NCI-H2107 (cell line): ENCODE measurements at places on chromosomes 2 and 18.

DNA sequence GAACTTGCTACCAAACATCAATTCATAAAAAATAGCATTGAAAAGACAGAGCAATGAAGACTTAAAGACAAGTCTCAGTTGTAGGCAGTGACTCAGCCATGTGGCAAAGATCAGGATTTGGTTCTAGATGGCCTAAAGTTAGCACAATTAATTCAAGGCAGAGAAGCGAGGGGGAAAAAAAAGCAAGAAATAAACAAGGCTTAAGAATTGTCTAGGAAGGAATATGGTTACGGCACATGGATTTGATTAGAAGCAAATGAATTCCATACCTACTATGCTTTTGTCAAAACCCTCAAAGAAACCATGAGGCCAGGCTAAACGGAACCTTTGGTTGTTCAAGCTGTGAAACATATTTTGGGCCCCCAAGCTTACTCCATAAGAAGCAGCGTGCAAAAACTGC, 362.2 kb upstream of the KCNH7 start:
- no peak for DNase-seq

- no peak for DNase-seq
Observed at GRCh38 chr2:196268025-196268424, 96.6 kb upstream of the STK17B start.

DNA sequence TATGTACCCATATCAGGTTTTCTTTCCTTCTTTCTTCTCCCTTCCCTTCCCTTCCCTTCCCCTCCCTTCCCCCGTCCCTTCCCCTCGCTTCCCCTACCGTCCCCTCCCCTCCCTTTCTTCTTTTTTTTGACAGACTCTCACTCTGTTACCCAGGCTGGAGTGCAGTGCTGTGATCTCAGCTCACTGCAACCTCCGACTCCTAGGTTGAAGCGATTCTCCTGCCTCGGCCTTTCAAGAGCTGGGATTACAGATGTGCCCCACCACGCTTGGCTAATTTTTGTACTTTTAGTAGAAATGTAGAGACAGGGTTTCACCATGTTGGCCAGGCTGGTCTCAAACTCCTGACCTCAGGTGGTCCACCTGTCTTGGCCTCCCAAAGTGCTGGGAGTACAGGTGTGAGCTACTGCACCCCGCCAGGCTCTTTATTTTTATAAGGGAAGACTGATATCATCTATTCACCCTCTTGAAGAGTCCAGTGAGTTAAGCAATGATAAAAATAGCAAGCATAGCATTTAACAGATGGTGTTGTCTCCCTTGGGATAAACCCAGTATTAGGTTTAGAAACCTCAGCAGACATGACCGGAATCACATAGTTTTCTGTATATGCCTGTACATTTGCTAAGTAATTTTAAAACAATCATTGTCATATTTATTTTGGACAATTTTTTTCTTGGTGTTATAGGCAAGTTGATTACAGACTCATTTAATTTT, 888.4 kb downstream of the TRIB2 start:
- no peak for DNase-seq

DNA sequence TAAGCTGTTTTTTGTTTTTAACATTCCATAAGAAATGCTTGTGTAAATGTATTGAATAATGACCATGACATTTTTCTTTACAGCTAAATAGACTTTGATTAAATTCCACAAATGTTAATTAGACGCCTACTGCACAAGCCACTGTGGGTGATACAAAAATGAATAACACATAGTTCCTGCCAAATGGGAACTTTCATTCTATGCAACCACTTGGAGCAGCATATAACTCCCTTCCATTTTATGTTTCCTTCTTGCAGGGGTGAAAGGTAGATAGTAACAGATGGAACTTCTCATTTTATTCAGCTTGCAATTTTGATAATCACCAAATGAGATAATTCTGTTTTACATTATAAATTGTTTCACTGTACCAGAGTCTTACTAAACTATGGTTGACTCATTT, 70.0 kb upstream of the THUMPD2 start:
- DNase-seq = no peak

GRCh38 chr2:68404893-68405799, 40.1 kb downstream of the PLEK start:
- no peak for DNase-seq

DNA sequence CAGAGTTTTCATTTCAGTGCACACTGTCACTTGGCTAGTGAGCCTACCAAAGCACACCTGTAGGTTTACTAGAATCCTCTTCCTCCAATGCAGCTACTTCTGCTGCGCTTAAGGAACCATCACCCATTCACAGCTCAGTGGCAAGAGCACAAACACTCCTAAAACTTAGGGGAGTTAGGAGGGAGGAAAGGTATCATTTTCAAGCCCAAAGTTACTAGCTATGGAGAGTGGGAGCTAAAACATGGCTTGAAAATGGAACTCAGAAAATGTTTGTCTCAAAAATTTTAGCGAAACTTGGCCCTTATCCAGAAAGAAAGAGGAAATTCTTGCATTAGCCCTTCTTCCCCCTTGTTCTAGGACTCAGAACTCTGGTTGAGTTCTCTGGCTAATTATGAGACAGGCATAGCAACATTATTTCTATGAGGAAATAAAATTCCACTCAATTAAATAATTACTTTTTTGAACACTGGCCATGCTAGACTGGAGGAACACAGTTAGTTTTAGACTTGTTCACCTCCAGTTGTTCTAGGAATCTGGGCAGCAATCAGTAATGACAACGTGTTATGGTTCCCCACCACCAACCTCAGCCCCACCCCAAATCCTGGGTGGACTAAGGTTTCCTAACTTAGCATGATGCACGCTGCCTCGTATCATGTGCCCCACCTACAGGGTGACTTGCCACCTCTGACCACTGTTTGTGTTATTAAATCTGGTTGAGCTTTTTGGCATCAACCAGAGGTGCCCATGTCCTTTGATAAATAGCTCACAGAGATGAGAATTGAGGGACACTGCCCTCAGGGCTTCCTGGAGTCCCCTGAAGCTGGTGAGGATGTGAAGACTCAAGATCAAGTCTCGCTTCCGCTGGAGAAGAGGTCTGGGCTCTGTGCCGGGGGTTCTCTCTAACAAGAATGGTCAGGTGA, 32.8 kb downstream of the LPIN2 start:
- no peak for DNase-seq

DNA sequence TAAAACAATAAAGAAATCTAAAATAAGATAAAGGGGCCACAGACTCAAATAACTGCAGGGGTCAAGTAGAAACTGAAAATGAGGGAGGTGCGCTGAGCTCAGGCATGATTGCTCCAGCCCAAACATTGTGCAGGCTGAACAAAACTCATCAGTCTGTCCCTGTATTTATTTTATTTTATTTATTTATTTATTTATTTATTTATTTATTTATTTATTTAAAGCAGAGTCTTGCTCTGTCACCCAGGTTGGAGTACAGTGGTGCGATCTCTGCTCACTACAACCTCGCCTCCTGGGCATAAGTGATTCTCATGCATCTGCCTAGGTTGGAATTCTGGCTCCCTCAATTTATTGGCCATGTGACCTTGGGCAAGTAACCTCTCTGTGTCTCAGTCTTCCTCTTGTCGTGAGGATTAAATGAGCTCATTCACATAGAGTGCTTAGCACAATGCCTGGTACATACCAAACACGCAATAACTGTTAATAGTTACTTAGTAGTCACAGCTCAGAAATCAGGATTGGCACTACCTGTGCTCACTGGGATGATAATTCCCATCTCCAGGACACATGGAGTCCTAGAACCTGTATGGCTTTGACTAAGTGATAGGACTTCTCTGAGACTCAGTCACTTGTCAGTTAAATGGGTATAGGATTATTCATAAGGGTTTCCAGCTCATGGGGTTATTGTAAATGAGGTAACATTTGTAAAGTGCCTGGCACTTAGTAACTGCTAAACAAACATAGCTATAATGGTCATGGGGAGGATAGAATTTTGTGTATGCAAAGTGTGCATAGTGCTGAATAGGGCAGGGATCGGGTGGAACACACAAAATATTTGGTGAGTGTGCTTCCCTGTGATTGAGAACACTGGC, 6.0 kb downstream of the SPEG start:
- DNase-seq = no peak

DNA sequence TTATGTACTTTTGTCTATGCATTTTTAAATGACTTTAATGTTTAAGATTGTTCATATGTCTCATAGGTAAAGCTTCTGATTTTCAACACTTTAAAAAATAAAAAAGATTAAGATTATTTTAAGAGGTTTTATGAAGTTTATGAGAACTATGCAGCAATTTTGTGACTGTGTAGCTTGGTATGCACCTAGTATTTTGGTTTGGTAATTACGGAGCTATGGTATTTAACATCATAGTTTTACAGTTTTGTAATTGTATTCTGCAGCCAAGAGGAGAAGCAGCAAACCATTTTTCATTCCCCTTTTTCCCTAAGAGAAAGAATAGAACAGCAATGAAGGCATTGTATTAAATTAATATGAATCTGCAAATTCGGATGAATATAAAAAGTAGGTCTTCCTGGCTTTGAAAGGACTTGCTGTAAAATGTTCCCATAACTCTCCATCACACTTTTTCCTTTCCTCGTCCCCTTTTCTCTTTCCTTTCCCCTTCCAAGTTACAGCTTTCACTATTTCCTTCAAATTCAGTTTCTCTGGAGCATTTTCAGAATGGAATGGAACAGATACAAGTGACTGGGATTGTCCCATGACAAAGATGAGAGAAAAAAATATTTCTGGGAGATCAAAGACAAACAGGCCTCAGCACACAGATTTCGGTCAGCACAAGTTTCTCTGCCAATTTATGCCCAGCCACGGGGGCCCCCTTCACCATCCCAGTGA, 26.1 kb upstream of the PIEZO2 start:
- no peak for DNase-seq

GRCh38 chr18:62741118-62741566, 25.8 kb downstream of the PHLPP1 start:
- no peak for DNase-seq

- no peak for DNase-seq
Observed at GRCh38 chr2:124039762-124040291, 14.7 kb downstream of the CNTNAP5 start.

DNA sequence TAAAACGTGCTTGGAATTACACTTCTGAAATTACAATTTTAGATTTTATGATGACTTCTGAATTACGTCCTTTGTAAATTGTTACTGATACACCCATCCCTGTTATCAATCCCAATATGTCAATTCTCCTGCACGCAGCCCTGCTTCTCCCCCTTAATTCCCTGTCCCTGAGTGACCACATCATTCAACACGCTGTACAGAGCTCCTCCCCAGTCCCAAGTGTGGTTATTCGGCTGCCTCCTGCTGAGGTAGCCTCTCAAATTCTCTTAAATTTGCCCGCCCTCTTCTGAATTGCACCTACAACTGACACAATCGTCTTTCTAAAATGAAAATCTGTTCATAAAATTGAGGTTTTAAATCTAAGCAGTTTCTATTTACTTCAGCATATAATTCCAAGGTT, 10.1 kb downstream of the SERPINB8 start:
- no peak for DNase-seq

DNA sequence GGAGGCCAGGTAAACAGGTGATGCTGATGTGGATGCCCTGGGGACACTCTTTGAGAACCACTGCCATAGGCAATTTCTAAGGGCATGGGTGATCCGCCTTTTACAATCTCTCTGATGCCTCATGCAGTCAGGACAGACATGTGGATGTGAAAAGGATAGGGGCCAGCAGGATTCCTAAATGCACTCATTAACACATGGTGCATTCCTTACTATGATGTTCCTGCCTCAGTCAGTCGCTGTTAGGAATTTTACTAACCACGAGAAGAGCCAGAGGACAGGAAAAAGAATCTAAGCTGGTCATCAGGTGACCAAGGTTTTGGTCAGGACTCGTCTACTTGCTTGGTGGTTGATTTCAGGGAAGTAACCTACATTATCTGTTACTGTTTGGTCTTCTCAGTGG, 191.0 kb downstream of the ARL4C start:
- no peak for DNase-seq

DNA sequence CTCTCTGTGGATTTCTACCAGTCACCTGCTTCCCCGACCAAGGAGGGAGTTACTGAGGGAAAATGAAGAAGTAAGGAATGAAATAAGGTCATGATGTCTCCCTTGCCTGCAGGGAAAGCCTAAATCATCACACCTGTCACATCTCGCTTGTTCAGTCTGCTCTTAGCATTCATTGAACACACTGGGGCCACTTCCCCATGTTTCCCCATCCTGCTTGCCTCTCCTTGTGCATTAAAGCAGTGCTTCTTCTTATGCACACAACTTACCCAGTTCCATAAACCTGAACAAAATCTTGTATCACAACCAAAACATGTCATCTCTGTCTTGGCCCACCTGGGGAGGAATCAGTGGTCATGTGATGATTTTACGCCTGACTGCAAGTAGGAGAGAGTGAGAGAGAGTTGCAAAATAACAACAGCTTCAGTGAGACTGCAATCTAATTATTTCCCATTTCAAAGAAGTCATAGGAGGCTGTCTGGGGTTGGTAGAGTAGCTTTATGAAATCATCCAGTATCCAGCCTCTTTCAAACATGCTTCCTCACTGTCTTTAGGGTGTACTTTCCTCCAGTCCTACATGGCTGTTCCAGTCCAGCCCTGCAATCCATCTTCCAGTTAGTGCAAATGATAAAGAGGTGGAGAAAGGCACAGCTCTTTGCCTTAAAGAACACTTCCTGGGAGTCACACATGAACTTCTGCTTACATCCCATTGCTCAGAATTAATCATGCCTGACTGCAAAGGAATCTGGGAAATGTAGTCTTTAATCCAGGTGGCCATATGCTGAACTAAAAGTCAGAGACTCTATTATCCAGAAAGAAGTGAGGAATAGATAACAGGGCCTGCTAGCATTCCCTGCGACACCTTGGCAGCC, 220.1 kb downstream of the HAUS1 start:
- DNase-seq = peak; percentile 38

GRCh38 chr2:64348386-64349130, 105.4 kb upstream of the LGALSL start:
- no peak for DNase-seq

- no peak for DNase-seq
Observed at GRCh38 chr2:38178556-38179419, 102.8 kb upstream of the CYP1B1 start.

- DNase-seq = no peak
Observed at GRCh38 chr18:10400534-10401307, 53.7 kb upstream of the APCDD1 start.

- no peak for DNase-seq
Observed at GRCh38 chr2:74439803-74440377, 1.8 kb downstream of the RTKN start.

GRCh38 chr2:187054501-187055319, 205.7 kb upstream of the ZSWIM2 start:
- no peak for DNase-seq

DNA sequence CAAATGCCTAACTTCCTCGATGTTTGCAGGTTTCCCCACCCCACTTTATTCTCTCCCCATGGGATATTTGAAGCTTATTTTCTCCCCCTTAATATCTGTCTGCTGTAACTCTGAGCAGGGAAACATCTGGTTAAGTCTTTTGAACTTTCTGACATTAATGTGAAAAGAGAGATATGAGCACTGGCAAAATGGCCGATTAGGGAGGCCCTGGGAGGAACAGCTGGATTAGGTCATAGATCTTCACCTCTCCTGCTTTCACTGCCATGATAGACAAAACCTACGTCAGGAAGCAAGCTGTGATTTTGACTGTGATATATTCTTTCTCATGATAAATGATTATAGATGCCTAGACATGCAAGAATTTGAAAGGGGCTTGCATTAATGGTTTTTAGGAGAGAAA, 43.6 kb downstream of the LYPD6B start:
- no peak for DNase-seq

GRCh38 chr2:127567351-127567854, 31.9 kb downstream of the MYO7B start:
- no peak for DNase-seq
